ENCODE measurements at places on chromosomes 6 and 20. TPM values are rescaled to one million over a fixed set of nuclear protein-coding genes. Genes with fewer than 3 reads are reported as not detected.

Gene MDN1
- 38.9 TPM for total RNA-seq

Gene PRND
- 2.7 TPM for total RNA-seq

Gene SNAI1
- total RNA-seq: 0.27 TPM

Gene TMEM74B
- total RNA-seq: 6.4 TPM

Gene PNLDC1
- total RNA-seq: not detected

Gene KCNB1
- total RNA-seq: 10.0 TPM

Gene YTHDF1
- 18.8 TPM for total RNA-seq

Gene FIG4
- total RNA-seq: 32.8 TPM

Gene GRM1
- 28.9 TPM for total RNA-seq

Gene KIAA1755
- total RNA-seq: 5.6 TPM

Gene GHRH
- not detected for total RNA-seq

Gene ULBP2
- total RNA-seq: 3.2 TPM

Gene HLA-DQB1
- total RNA-seq: not detected

Gene PROKR2
- total RNA-seq: 0.45 TPM

Gene C6orf163
- total RNA-seq: 12.3 TPM

Gene FAM83C
- not detected for total RNA-seq

Gene E2F1
- total RNA-seq: 5.9 TPM

Gene CCN6
- total RNA-seq: not detected

Gene CFAP61
- total RNA-seq: 5.0 TPM

Gene JPH2
- 0.36 TPM for total RNA-seq

Gene OOEP
- total RNA-seq: not detected

Gene PRICKLE4
- 2.4 TPM for total RNA-seq

Gene NCOA6
- total RNA-seq: 24.4 TPM

Gene ADGRG6
- total RNA-seq: 25.6 TPM

Gene MMP24
- total RNA-seq: 50.1 TPM

Gene CNBD2
- 5.2 TPM for total RNA-seq

Gene NR2E1
- total RNA-seq: not detected

Gene SUMO4
- 12.2 TPM for total RNA-seq

Gene NRSN1
- total RNA-seq: 26.8 TPM

Gene SLC4A11
- total RNA-seq: 0.36 TPM

Gene MYMX
- total RNA-seq: not detected

Gene SERPINB6
- 16.1 TPM for total RNA-seq

Gene NKX2-4
- total RNA-seq: not detected

Gene ZNF311
- 5.5 TPM for total RNA-seq

Gene GLP1R
- 0.82 TPM for total RNA-seq

Gene PDYN
- 0.45 TPM for total RNA-seq

Gene SMIM8
- total RNA-seq: 33.8 TPM

Gene CARMIL1
- total RNA-seq: 36.8 TPM

Gene WFDC2
- 4.8 TPM for total RNA-seq

Gene PKHD1
- total RNA-seq: 0.18 TPM

Data from cerebellum (tissue), 4 donors.